ENCODE measurements at places on chromosomes 6 and 20.
A peak's percentile ranks its signal among the peaks of the same experiment; 100 is the strongest.

DNA sequence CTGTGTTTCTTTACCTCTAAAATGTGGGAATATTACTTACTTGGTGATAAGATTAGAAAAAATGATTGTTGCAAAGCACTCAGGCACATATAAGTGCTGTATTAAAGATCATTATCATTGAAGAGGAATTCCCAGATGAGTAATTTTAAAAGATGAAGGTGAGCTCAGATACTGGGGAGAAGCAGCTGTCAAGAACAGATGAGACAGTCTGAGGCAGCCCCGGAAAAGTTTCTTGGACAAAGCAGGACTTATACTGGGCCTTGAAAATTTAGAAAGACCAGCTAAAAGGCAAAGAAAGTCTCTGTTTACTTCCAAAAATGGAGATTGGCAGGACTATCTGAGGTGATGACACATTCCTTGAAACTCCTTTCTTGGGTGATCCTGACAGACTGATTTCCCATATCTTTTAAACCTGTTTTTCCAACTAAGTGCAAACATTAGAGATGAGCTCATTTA is 93.8 kb upstream of the MARCKS start:
- no peak for DNase-seq

DNA sequence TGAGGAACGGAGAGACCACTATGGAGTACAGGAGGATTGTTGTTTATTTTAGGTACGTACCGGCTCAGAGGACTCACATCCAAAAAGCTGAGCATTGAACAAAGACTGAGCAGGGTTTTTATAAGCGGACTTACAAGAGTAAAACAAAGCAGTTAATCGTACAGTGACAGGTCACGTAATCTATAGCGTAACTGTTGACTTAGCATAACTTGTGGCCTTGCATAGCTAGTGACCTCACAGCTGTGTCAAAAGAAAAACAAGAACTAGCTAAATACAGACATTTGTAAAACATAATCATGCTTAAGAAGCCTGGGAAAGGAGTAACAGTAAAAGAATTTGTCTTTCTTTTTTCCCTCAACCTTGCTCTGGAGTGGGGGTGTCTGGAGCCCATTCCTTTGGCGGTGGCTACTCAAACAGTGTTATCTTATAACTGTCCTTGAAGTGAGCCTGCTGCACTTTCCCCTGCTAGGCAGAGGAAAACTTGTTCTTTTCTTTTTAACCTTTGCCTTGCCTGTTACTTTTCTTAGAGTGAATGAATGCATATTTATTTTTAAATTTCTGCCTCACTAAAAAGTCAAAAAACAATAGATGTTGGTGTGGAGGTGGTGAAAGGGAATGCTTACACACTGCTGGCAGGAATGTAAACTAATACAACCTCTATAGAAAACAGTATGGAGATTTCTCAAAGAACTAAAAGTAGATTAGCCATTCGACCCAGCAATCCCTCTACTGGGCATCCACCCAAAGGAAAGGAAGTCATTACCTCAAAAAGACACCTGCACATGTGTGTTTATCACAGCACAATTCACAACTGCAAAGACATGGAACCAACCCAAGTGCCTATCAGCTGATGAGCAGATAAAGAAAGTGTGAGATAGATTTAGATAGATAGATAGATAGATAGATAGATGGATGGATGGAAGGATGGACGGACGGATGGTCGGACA is 109.0 kb downstream of the TAF4 start:
- no peak for DNase-seq

GRCh38 chr6:45653117-45653883 is 275.6 kb upstream of the SUPT3H start:
- no peak for DNase-seq

GRCh38 chr6:18585032-18585573 is 198.0 kb downstream of the RNF144B start:
- no peak for DNase-seq

DNA sequence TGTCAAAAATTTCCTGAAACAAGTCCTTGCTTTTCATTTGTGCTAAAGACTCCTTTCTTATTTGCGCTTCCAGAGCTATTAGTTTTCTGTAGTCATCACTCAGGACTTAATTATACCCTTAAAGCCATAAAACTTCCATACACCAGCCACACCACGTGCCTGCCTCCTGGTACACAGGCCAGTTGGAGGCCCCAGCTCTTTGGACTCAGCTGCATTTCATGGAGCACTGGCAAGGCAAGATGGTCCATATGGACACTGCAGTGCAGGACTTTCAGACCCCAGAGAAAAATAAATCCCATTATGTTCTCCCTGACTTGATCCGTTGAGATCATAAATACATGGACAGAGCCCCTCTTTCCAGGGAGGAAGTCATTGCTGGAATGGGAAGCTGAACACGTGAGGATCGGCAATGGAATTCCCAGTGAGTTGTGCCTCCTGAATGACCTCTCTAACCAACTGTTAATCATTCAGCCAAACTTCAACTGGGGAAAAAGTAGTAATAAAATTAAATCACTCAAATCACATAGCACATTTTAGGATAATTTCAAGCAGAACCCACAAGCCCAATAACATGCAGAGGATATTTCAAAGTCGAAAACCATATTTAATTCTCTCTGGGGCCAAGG is 173.1 kb downstream of the HACE1 start:
- DNase-seq, result no peak

- DNase-seq, result no peak
These were observed 6.0 kb upstream of the MTG2 start for GRCh38 chr20:62176866-62177265.

DNA sequence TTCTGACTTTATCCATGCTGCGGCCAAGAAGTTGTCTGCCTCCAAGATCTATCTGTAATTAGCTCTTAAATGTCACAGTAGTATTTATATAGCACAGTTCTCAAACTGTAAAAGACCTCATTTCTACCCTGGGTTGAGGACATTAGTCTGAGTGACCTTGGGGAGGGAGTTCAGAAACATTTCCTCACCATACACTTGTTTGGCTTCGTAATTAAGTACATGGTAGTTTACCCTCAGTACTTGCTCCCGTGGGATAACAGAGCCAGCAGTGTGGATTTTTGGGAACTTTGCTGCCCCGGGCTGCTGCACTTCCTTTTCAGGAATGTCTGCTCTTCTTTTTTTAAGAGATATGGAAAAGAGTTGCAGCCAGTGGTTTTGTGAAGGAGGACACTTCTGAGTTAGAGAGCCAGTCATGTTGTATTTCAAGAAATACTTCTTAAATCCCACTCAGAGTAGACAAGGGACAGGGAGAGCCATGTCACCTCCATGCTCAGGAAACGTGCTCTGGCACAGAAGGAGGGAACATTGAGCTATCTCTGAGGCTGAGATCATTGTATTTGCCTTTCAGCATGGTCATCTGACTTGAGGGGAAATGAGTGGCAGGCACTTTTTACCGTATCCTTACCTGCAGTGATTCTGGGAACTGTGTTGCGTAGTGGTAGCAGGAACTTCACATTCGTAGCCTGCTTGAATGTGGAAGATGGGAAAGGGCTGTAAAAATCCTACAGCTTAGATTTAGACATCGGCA is 33.6 kb downstream of the RPRD1B start:
- no peak for DNase-seq

- no peak for DNase-seq
These were observed 15.4 kb upstream of the PAQR8 start for GRCh38 chr6:52346503-52346902.

DNA sequence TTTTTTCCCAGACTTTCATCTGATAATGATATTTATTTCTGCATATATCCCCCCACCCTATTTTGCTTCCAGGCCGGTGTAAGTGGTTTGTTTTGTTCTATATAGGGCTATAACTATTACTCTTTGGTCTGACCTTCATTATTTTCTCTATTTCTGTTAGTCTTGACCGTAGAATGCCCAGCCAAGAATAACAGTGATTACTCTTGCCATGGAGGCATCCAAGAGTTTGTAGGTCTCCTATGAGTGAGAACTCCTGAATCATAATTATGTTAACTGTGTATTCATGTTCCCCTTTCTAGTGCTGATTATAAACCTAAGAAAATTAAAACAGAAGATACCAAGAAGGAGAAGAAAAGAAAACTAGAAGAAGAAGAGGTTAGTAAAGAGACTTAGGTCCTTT is 52.2 kb downstream of the TOP1 start:
- DNase-seq, result no peak

GRCh38 chr6:105174512-105174911 is 5.3 kb downstream of the POPDC3 start:
- DNase-seq, result no peak

DNA sequence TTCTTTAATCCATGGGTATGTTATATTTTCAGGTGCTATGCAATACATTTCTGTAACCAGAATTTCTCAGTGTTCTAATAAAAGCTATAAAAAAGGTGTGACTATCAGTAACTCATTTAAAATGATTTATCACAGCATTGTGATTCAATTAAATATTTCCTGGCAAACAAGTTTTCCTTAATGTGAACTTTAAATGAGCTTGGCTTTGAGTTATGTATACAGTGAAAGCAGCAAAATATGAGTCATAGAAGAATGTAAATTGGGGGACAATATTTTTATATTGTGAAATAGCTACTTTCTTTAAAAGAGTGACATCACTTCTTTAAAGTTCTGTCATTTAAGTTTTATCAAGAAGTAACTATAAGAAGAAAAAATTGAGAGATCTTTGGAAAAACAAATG is 484.9 kb upstream of the MAN1A1 start:
- no peak for DNase-seq

GRCh38 chr20:4563031-4563430 is 158.7 kb upstream of the PRND start:
- no peak for DNase-seq

GRCh38 chr6:136720045-136720770 is 72.1 kb downstream of the MAP3K5 start:
- DNase-seq, result no peak

DNA sequence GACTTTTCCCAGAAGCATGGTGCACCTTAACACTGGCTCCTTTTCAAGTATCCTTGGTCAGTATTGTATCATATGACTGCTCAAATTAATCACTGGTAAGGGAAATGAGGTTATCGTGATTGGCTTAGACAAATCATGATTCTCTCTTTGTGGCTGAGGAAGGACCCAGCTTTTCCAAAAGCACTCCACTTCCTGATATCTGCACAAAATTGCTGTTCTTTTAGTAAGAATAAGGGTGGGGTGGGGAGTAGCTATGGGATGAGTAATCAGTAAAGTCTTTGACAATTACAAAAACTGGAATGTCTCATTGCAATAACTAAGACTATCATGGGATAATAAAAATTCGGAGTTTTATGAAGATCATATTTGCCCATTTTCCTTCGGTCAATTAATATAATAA is 9.0 kb upstream of the RIPPLY2 start:
- no peak for DNase-seq

- DNase-seq, result no peak
These were observed 67.5 kb downstream of the INSM1 start for GRCh38 chr20:20435453-20435852.

- DNase-seq, result no peak
These were observed 41.3 kb downstream of the ADGRF1 start for GRCh38 chr6:47000842-47001241.

GRCh38 chr6:45822246-45822812 is 193.3 kb downstream of the CLIC5 start:
- DNase-seq, result no peak

GRCh38 chr20:48690888-48691287 is 136.9 kb downstream of the PREX1 start:
- no peak for DNase-seq

DNA sequence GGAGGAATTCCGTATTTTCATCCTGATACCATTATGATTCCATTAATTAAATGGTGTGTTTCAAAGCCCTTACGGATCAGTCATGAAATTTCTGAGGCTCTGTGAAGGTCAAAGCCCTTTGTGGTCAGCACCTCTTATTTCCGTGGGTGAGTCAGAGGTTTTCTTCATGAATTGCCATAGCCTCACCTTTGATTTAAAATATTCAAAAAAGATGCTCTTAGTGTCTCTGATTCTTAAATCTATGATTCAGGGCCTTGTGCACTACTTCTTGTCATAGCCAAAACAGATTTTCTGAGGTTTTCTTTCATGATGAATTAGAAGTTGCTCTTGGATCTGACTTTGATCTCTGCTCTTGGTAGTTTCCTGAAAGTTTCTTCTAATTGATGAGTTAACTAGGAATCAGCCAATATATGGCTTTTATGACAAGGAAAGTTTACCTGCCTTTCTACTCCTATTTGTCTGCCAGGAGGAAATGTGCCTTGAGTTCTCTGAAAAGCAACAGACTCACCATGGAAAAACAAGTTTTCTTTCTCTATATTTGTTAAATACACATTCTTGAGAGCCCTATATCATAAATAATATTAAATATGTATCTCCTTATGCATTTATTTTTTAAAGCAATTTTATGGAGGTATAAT is 613.0 kb downstream of the UTRN start:
- no peak for DNase-seq

- no peak for DNase-seq
These were observed 51.8 kb upstream of the MYB start for GRCh38 chr6:135129136-135129856.

DNA sequence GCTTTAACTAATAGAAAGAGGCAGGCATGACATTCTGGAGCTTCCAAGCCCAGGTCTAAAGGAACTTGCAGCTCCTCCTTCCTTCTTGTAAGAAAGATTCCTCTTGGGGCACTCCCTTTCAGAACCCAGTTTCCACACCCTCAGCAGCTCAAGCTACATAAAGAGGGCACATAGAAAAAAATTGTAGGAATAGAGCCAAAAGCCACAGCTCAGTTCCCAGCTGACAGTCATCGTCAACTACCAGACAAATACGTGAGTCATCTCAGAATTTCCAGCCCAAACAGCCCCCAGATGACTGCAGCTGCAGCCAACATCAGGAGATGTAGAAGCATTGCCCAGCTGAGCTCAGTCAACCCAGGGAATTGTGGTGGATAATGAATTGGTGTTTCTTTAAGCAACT is 349.8 kb upstream of the ARID1B start:
- DNase-seq, result no peak

- DNase-seq, result peak; percentile 72
These were observed at the start of gene ANKRD6 for GRCh38 chr6:89432875-89433251. Gene ANKRD6, plus strand, starts transcription at chr6:89433152. Its CDS starts 133,825 bp downstream, at chr6:89566977.

- DNase-seq, result no peak
These were observed at the start of gene OR12D1 for GRCh38 chr6:29414588-29414987. Gene OR12D1, plus strand, starts transcription at chr6:29414928.

GRCh38 chr6:1592852-1593251 is 16.9 kb upstream of the FOXC1 start:
- no peak for DNase-seq

GRCh38 chr20:63363981-63364561 is 2.9 kb upstream of the CHRNA4 start:
- no peak for DNase-seq

- DNase-seq, result no peak
These were observed 23.3 kb upstream of the SNRNP48 start for GRCh38 chr6:7566617-7567173.

DNA sequence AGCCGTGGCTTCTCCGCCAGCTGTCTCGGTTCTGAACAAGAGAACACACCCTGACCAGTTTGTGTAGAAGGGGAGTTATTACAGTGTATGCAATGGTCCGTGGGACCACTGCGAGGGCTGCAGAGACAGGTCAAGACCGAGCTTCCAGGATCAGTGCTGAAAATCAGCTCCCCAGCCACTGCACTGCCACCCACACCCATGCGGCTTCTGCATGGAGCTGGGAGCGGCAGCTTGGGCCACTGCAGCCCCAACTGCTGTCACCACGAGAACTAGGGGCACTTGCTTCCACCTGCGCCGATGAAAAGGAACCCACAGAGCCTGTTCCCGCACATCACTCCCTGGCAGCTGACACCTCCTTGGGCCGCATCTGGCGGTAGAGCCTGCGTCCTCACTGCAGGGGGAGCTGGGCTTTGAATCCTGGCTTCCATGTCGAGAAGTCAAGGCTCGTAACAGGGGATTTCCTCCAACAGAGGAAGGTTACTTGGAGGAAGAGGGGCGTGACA is 56.2 kb downstream of the TMEM242 start:
- no peak for DNase-seq

- no peak for DNase-seq
These were observed 108.2 kb upstream of the LGSN start for GRCh38 chr6:63427951-63428350.

Data from central memory CD4-positive, alpha-beta T cell (primary cell).